HFFc6 (cell line): ENCODE measurements at places on chromosomes 4 and X. TPM values are rescaled to one million over a fixed set of nuclear protein-coding genes. Genes with fewer than 3 reads are reported as not detected.
A peak's percentile ranks its signal among the peaks of the same experiment; 100 is the strongest.

Gene PALLD
- 74.0 to 159 TPM (median 85.3 TPM) in 3 replicates for total RNA-seq

Gene ANAPC4
- total RNA-seq: 16.9 to 18.9 TPM (median 17.9 TPM) in 3 replicates

Gene MEPE
- total RNA-seq: not detected in 2 replicates

Gene IL13RA1
- 49.4 to 65.5 TPM (median 63.6 TPM) in 3 replicates for total RNA-seq

Gene PIM2
- total RNA-seq: 4.4 and 6.1 TPM in 2 replicates

Gene HEPH
- not detected in 2 replicates for total RNA-seq

Gene TXLNG
- 7.1 to 9.1 TPM (median 7.7 TPM) in 3 replicates for total RNA-seq

- no peak overlapping the region for H3K27ac ChIP-seq
- no peak overlapping the region for H3K4me3 ChIP-seq
- no peaks in the 10 kb centered on the region for H3K36me3 ChIP-seq
- no peaks in the 10 kb centered on the region for H3K4me1 ChIP-seq
- peaks cover under 1% of the 10 kb centered on the region; the same call in 1 of the 2 replicates for H3K27me3 ChIP-seq
- no peak for DNase-seq
Measured at GRCh38 chrX:49767236-49767635, 61.9 kb upstream of the PAGE4 start.

GRCh38 chr4:140243278-140243753, 89.3 kb upstream of the MAML3 start:
- no peak overlapping the region for H3K4me3 ChIP-seq
- DNase-seq: no peak
- H3K27ac ChIP-seq: no peak overlapping the region
- no peaks in the 10 kb centered on the region for H3K36me3 ChIP-seq
- H3K4me1 ChIP-seq: peaks cover 19% of the 10 kb centered on the region

GRCh38 chrX:82734140-82734539, 774.0 kb upstream of the POU3F4 start:
- H3K36me3 ChIP-seq: no peaks in the 10 kb centered on the region
- no peak overlapping the region for H3K4me3 ChIP-seq
- H3K27me3 ChIP-seq: no peaks in the 10 kb centered on the region

DNA sequence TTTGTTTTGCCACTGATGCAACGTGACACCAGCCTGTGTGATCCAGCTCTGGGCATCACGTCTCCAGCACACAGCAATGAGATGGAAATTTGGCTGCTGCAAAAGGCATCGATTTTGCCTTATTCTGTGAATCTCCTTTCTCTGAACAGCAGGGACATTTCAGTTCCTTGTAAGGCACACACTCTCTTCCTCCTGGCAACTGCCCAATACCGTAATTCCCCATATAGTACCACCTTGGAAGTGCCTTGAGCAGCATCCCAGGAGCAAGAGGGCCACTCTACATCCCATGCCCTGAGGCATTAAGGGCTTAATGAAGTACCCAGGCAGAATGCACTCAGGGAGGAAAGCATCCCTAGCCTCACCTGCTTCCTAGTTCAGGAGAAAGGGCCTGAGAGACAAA, 10.5 kb upstream of the MAMLD1 start:
- H3K27ac ChIP-seq: no peak overlapping the region; the same call in 1 of the 2 replicates
- no peaks in the 10 kb centered on the region for H3K36me3 ChIP-seq
- H3K27me3 ChIP-seq: peaks cover 2% of the 10 kb centered on the region
- DNase-seq: no peak

- no peak overlapping the region for H3K4me3 ChIP-seq
- H3K27ac ChIP-seq: no peak overlapping the region
- H3K36me3 ChIP-seq: peaks cover 47% of the 10 kb centered on the region
- H3K27me3 ChIP-seq: peaks cover 7% of the 10 kb centered on the region; the same call in 1 of the 2 replicates
- peaks cover 23% of the 10 kb centered on the region for H3K4me1 ChIP-seq
- DNase-seq: peak; percentile 31
Measured at GRCh38 chr4:10442976-10443375, 14.2 kb downstream of the ZNF518B start.

DNA sequence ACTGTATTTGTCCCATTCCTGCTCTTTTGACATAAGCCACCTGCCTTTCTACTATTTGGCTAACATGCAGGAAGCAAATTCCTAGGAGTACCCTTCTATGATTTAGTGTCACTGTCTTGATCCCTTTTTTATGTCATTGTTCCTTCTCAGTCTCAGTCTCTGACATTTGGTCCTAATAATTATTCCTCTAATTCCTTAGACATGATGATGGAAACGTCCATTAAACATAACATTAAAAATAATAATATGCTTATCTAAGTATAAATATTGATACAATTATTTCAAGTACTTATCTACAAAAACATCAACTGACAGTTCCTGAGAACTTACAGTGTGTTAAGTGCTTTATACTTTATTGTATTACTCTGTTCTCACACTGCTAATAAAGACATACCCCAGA, 857.0 kb upstream of the LCORL start:
- no peaks in the 10 kb centered on the region for H3K27me3 ChIP-seq
- peaks cover 18% of the 10 kb centered on the region for H3K4me1 ChIP-seq
- H3K4me3 ChIP-seq: no peak overlapping the region
- no peak for DNase-seq

DNA sequence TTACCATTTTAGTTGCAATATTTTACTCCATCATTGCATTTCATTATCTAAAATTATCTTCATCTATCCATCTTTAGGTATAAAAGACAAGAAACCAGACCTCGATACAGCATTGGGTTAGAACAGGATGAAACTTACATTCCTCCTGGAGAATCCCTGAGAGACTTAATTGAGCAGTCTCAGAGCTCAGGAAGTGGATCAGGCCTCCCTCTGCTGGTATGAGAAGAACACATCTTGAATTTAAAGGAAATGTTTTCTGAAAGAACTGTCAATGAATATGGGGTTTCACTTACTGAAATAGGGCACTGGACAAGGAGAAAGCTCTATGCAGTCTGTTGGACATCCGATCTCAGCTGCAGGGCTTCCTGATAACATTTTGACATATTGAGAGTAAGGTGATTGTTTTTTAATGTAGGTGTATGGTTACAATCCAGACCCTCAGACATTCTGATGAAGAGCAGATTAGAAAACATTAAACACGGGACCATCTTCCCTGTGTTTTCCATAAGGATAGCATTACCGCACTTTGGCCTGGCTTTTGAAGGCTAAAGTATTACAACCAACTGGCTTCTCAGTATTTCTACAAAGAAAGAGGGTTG, 367.2 kb downstream of the BMPR1B start:
- H3K36me3 ChIP-seq: no peaks in the 10 kb centered on the region
- peaks cover 6% of the 10 kb centered on the region for H3K27me3 ChIP-seq
- H3K4me1 ChIP-seq: peaks cover 10% of the 10 kb centered on the region
- H3K4me3 ChIP-seq: no peak overlapping the region
- no peak overlapping the region for H3K27ac ChIP-seq
